K562 (cell line): ENCODE measurements at places on chromosomes 16 and 17. TPM values are rescaled to one million over a fixed set of nuclear protein-coding genes. Genes with fewer than 3 reads are reported as not detected.

IL17C gene
- not detected in 2 replicates for total RNA-seq

SOX15 gene
- 0.16 TPM in 1 of 2 replicates, not detected in the other for total RNA-seq

CCL16 gene
- not detected in 2 replicates for total RNA-seq

NUDT21 gene
- total RNA-seq = 200 and 218 TPM in 2 replicates

KRTAP1-1 gene
- total RNA-seq = not detected in 2 replicates

TERB1 gene
- not detected in 2 replicates for total RNA-seq

ADAM11 gene
- total RNA-seq = 0.18 and 0.31 TPM in 2 replicates

CYBA gene
- total RNA-seq = 384 and 422 TPM in 2 replicates

B3GNT9 gene
- 1.5 and 1.8 TPM in 2 replicates for total RNA-seq

GRIN2A gene
- not detected in 2 replicates for total RNA-seq

UTP4 gene
- 140 and 145 TPM in 2 replicates for total RNA-seq

DNA sequence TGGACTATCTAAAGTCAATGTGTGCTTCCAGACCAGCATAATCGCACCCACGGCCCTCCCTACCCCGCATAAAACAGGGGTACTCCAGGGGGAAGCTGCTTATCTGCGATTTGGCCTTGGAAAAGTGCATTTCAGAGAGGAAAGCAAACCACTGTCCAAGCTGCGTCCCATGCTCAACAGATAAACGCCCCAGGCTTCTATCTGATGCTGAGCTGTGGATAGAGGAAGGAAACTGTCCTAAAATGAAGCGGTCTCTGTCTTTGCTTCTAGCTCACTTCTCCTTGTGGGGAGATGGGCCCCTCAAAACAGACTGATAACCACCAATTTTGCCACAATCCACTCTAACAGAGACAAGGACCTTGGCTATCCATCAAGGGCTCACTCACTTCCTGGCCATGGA, 160.5 kb upstream of the TNRC6C start:
- H3K27me3 ChIP-seq = peaks cover 81% of the 10 kb centered on the region
- H3K4me1 ChIP-seq = no peaks in the 10 kb centered on the region
- H3K4me3 ChIP-seq = no peak overlapping the region
- no peak for DNase-seq
- H3K36me3 ChIP-seq = no peaks in the 10 kb centered on the region

GRCh38 chr16:56199164-56199563, 7.9 kb downstream of the GNAO1 start:
- H3K27me3 ChIP-seq = peaks cover 6% of the 10 kb centered on the region; the same call in 2 of the 3 replicates
- H3K4me1 ChIP-seq = no peaks in the 10 kb centered on the region
- no peaks in the 10 kb centered on the region for H3K36me3 ChIP-seq
- no peak for DNase-seq
- H3K4me3 ChIP-seq = no peak overlapping the region

DNA sequence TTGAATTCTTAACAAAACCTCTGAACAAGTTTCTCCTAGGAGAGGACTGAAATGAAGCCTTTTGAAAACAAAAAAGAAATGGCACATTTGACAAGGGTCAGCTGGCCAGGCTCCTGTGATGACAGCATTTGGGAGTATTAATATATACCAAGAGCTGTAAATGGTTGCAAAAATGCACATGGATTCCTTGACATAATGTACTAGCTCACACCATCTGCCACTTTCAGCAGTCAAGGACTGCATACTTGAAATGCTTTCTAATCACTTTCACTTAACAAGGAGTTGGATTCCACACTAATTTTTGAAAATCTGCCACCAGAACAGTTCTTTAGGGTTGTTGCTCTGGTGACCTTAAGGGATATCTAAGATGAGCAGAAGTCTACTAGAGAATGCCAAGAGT, 236.7 kb upstream of the TOX3 start:
- H3K27ac ChIP-seq = no peak overlapping the region
- DNase-seq = no peak
- H3K4me3 ChIP-seq = no peak overlapping the region
- H3K4me1 ChIP-seq = no peaks in the 10 kb centered on the region
- no peaks in the 10 kb centered on the region for H3K27me3 ChIP-seq

DNA sequence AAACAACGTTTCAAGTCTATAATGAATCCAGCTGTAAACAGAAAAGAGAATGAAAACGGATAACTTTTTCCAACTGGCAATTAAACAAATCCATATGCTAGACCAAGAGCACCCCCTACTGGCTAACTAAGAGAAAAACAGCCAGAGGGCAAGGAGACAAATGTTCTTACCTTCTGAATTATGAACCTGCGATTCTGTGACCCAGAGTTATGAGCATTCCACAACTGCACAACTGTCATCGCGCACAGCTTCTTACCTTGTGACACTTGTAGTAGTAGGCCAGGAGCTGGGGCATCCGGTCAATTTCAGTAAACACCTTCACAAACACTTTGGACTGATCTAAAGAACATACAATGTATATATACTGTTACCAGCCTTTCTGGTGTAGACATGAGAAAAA, 18.6 kb downstream of the COG7 start:
- no peak overlapping the region for H3K4me3 ChIP-seq
- peaks cover 57% of the 10 kb centered on the region for H3K36me3 ChIP-seq
- H3K27ac ChIP-seq = no peak overlapping the region; the same call in 2 of the 3 replicates
- peaks cover 18% of the 10 kb centered on the region; the same call in 2 of the 3 replicates for H3K4me1 ChIP-seq
- peak; percentile 58 for DNase-seq
- no peaks in the 10 kb centered on the region for H3K27me3 ChIP-seq

GRCh38 chr16:87358250-87358649, 25.3 kb downstream of the FBXO31 start:
- H3K36me3 ChIP-seq = peaks cover 62% of the 10 kb centered on the region; the same call in 2 of the 3 replicates
- H3K27ac ChIP-seq = no peak overlapping the region
- H3K4me1 ChIP-seq = peaks cover 3% of the 10 kb centered on the region
- no peak for DNase-seq
- no peaks in the 10 kb centered on the region for H3K27me3 ChIP-seq

DNA sequence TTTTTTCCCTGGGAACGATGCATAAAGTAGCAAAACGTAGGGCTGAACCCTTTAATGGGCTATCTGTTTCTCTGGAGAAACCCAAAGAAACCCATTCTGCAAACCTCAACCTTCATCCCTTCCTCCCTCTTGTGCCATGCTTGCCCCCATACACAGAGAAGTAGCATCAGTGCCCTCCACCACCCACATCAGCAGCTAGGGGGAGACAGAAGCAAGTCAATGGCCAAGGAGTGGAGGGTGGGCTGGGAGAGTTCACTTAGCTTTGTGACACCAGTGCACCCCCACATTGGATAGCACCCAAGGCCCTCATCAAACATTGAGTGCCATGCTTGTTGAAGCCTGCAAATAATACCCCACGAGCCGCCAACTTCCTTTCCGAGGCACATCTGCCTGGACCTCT, 282.4 kb downstream of the ABCC12 start:
- H3K36me3 ChIP-seq = no peaks in the 10 kb centered on the region
- no peak overlapping the region for H3K4me3 ChIP-seq
- no peak overlapping the region for H3K27ac ChIP-seq

DNA sequence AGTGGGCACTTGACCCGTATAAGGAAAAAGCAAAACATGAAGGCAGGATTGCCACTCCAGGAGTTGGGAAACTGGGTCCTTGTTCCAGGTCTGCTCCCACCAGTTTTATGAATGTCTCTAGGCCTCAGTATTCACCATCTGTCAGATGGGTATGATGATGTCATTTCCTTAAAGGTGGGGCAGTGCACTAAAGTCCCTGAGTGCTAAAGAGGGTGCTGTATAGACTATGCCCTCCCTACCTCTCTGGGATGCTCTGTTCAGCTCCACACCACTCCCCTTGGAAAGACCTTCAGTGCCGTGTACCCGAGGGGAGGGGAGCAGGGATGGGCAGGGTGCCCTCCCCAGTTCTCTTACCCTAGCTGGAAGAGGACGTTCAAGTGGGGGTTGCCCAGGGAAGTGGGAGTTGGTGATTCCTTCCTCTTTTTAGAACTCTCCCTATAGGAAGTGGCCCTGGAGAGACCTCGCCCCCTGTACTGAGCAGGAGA, 2.2 kb downstream of the LASP1 start:
- H3K4me3 ChIP-seq = peak overlapping the region; percentile 97
- peaks cover 34% of the 10 kb centered on the region; the same call in 2 of the 3 replicates for H3K36me3 ChIP-seq
- H3K27ac ChIP-seq = peak overlapping the region; percentile 92
- H3K4me1 ChIP-seq = peaks cover 17% of the 10 kb centered on the region

GRCh38 chr16:87331241-87331801, 14.1 kb upstream of the C16orf95 start:
- DNase-seq = no peak
- H3K4me3 ChIP-seq = no peak overlapping the region
- peaks cover 3% of the 10 kb centered on the region; the same call in 1 of the 2 replicates for H3K4me1 ChIP-seq

- H3K4me1 ChIP-seq = peaks cover 13% of the 10 kb centered on the region
- no peak overlapping the region for H3K27ac ChIP-seq
- H3K36me3 ChIP-seq = peaks cover 3% of the 10 kb centered on the region; the same call in 1 of the 3 replicates
- no peak overlapping the region for H3K4me3 ChIP-seq
These were observed 199.0 kb downstream of the MSI2 start for GRCh38 chr17:57455063-57455914.

DNA sequence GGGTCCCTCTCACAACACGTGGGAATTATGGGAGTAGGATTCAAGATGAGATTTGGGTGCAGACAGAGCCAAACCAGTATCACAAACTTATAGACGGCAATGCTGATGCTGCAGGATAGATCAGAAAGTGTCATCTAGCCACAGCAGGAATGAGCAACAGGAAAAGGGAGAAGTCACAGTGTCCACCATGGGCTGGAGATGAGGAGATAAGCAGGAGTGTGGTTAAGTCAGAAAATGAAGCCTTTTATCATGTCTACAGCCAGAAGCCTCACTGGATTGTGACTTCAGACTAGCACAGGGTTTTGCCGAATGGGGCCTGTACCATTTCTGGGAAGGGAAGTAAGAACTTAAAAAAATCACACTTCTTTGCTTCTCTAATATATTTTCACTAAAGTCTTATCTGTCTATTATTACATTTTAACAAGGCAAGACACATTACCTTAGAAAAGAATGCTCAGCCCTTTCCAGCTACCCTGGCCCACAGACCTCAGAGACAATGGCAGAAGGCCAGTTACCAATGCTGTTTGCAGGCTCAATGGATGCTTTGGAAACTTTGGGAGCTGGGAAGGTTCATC, 490.2 kb upstream of the SALL1 start:
- H3K4me3 ChIP-seq = no peak overlapping the region
- no peaks in the 10 kb centered on the region for H3K27me3 ChIP-seq
- H3K4me1 ChIP-seq = no peaks in the 10 kb centered on the region
- no peak for DNase-seq
- no peak overlapping the region for H3K27ac ChIP-seq

GRCh38 chr16:78929841-78930240, 670.7 kb downstream of the MAF start:
- peak; percentile 49 for DNase-seq
- no peak overlapping the region for H3K4me3 ChIP-seq
- no peak overlapping the region for H3K27ac ChIP-seq
- H3K4me1 ChIP-seq = no peaks in the 10 kb centered on the region
- H3K36me3 ChIP-seq = no peaks in the 10 kb centered on the region

DNA sequence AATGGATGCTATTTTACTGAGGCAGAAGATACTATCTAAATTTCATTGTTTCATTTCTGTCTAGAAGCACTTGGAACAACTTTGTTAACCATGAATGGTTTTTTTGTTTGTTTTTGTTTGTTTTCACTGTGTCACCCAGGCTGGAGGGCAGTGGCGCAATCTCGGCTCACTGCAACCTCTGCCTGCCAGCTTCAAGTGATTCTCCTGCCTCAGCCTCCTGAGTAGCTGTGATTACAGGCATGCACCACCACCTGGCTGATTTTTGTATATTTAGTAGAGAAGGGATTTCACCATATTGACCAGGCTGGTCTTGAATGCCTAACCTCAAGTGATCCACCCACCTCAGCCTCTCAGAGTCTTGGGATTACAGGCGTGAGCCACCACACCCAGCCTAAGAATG, 40.5 kb downstream of the ABHD15 start:
- no peaks in the 10 kb centered on the region for H3K27me3 ChIP-seq
- no peak overlapping the region for H3K27ac ChIP-seq
- H3K4me1 ChIP-seq = no peaks in the 10 kb centered on the region

GRCh38 chr16:21194771-21195301, 16.5 kb downstream of the ZP2 start:
- DNase-seq = no peak
- H3K4me3 ChIP-seq = no peak overlapping the region
- H3K27me3 ChIP-seq = peaks cover 30% of the 10 kb centered on the region
- no peak overlapping the region for H3K27ac ChIP-seq
- no peaks in the 10 kb centered on the region for H3K36me3 ChIP-seq

- no peaks in the 10 kb centered on the region for H3K36me3 ChIP-seq
- H3K4me1 ChIP-seq = no peaks in the 10 kb centered on the region
- no peak overlapping the region for H3K4me3 ChIP-seq
- H3K27me3 ChIP-seq = no peaks in the 10 kb centered on the region
- peak overlapping the region; percentile 35; the same call in 1 of the 3 replicates for H3K27ac ChIP-seq
These were observed 214.4 kb upstream of the CACNG5 start for GRCh38 chr17:66620528-66620927.

- peak; percentile 27 for DNase-seq
- H3K27ac ChIP-seq = no peak overlapping the region
- H3K36me3 ChIP-seq = no peaks in the 10 kb centered on the region
- H3K27me3 ChIP-seq = peaks cover 22% of the 10 kb centered on the region
- peak overlapping the region; percentile 13; the same call in 1 of the 2 replicates for H3K4me3 ChIP-seq
These were observed 9.9 kb downstream of the TBX4 start for GRCh38 chr17:61461967-61462718.

- H3K27me3 ChIP-seq = peaks cover 26% of the 10 kb centered on the region; the same call in 2 of the 3 replicates
- no peak for DNase-seq
- no peaks in the 10 kb centered on the region for H3K4me1 ChIP-seq
These were observed 57.9 kb downstream of the ADCY9 start for GRCh38 chr16:4058386-4058785.

DNA sequence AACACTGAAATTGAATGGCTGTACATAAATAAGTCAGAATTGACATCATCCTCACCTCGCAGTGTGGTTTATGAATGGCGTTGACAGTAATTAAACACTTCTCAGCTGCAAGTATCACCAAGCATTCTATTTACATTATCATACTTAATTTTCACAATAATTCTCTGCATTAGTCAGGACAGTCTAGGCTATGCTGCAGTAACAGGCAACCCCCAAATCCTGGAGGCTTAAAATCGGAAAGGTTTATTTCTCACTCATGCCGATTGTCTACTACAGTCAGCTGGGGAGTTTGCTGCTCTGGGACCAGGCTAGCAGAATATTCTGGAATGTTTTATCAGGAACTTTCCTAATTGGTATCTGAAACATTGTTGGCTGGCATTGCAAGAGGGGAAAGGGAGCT, 493.2 kb upstream of the ERCC4 start:
- DNase-seq = no peak
- no peaks in the 10 kb centered on the region for H3K4me1 ChIP-seq
- no peaks in the 10 kb centered on the region for H3K36me3 ChIP-seq
- no peak overlapping the region for H3K4me3 ChIP-seq
- no peaks in the 10 kb centered on the region for H3K27me3 ChIP-seq

DNA sequence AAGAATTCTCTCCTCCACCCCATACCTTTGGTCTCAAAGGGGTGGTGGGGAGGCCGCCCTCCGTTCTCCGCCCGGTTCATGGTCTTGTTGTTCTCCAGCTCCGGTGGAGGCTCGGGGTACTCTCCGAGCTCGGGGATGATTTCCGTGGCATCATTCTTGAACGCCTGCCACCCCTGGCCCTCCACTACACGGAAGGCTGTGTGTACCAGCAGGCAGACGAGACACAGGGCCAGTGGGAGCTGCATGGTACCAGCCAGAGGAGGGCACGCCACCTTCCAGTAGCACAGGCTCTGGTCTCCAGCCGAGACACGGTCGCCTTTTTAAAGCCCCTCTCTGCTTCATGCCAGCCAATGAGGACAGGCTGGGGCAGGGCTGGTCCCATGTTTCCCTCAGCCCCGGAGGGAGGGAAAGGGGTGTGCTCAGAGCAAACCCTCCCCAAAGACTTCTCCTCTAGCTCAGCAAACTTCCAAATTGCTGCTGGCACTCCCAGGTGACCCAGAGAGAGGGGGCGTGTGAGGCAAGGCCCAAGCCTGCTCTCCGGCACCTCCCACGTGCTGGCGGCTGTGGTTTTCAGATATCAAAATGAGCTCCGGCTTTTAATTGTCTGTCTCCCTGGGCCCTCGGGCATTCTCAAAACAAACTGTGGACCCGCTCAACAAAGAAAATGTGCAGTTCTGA, at the start of gene SOST:
Gene SOST (minus strand): TSS at position 295 of the 678 bp plus-strand sequence. CDS start 50 bp downstream, at position 245.
- H3K36me3 ChIP-seq = no peaks in the 10 kb centered on the region
- H3K27me3 ChIP-seq = peaks cover 24% of the 10 kb centered on the region
- H3K27ac ChIP-seq = no peak within 1 kb of the TSS
- no peak within 1 kb of the TSS for H3K4me3 ChIP-seq
- DNase-seq = peak; percentile 39
